ENCODE measurements at places on chromosomes 5 and 9. TPM values are rescaled to one million over a fixed set of nuclear protein-coding genes. Genes with fewer than 3 reads are reported as not detected.

DNA sequence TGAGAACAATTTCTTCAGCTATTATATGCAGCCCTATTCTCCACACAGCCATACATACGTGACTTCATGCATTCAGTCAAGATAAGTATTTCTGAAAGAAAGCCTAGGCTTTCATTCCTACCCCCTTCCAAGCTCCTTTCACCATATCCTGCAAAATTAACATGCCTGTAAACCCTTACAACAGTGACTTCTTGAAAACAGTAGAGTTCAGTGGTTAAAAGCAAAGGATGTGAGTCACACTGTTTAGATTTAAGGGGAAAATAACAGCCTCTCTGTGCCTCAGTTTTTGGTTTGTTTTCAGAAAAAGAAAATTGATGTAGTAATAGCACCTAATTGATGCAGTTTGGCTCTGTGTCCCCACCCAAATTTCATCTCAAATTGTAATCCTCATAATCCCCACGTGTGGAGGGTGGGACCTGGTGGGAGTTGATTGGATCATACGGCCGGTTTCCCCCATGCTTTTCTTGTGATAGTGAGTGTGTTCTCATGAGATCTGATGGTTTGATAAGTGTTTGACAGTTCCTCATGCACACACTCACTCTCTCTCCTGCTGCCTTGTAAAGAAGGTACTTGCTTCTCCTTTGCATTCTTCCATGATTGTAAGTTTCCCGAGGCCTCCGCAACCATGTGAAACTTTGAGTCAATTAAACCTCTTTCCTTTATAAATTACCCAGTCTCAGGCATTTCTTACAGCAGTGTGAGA is 264.8 kb downstream of the CETN3 start:
- no peaks in the 10 kb centered on the region for H3K36me3 ChIP-seq
- no peaks in the 10 kb centered on the region for H3K4me1 ChIP-seq
- no peaks in the 10 kb centered on the region for H3K27me3 ChIP-seq
- DNase-seq = no peak
- H3K27ac ChIP-seq = no peak overlapping the region

DNA sequence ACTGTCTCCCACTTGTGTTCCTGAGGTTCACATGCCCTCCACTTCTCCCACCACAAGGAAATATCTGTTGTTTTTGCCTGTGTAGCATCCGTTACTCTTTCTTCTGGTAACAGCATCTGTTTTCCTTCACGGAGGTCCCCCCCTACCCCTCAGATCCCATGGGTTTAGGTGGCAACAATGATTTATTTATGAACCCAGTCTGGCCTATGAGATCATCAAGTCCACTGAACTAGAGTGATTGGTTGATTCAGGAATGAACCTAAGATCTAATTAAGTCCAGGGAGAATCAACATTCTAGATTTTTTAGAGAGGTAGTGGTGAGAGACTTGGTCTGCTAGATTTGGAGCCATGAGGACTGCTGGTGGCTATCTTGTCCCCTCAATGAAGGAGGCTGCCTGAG is 166.8 kb downstream of the NR3C1 start:
- H3K4me1 ChIP-seq = no peaks in the 10 kb centered on the region
- H3K36me3 ChIP-seq = no peaks in the 10 kb centered on the region
- H3K27me3 ChIP-seq = no peaks in the 10 kb centered on the region
- no peak overlapping the region for H3K4me3 ChIP-seq
- DNase-seq = no peak

- no peak overlapping the region for H3K27ac ChIP-seq
- H3K4me1 ChIP-seq = peaks cover 2% of the 10 kb centered on the region
- no peak overlapping the region for H3K4me3 ChIP-seq
- peaks cover 9% of the 10 kb centered on the region for H3K27me3 ChIP-seq
Observed at GRCh38 chr5:141906972-141907371, 16.7 kb upstream of the DELE1 start.

GRCh38 chr5:138354926-138355378 is 2.5 kb downstream of the KDM3B start:
- H3K27ac ChIP-seq = peak overlapping the region; percentile 91
- H3K4me1 ChIP-seq = peaks cover 49% of the 10 kb centered on the region
- H3K27me3 ChIP-seq = no peaks in the 10 kb centered on the region
- H3K4me3 ChIP-seq = peak overlapping the region; percentile 92

- H3K4me3 ChIP-seq = no peak overlapping the region
- H3K27me3 ChIP-seq = no peaks in the 10 kb centered on the region
- peaks cover 7% of the 10 kb centered on the region for H3K4me1 ChIP-seq
- no peak for DNase-seq
- H3K36me3 ChIP-seq = no peaks in the 10 kb centered on the region
Observed at GRCh38 chr9:34440017-34440416, 18.4 kb downstream of the FAM219A start.

DNA sequence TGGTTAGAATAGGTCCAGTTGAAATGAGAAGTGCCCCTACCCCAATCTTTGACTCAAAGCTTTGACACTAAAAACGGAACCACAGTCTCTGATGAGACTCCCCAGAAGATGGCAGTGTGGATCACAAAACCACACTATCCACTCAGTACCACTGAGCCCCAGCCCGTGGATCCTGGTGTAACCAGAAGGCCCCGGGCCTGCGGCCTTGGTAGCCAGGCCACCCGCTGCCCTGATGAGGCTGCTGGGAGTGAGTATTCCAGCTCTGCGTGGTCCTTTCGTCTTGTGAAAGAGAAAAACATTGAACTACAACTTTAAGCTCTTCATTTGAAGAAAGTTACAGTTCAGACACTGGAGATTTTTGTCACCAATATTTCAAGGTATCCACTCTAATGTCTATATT is 42.2 kb upstream of the FBP1 start:
- H3K27ac ChIP-seq = no peak overlapping the region
- H3K4me3 ChIP-seq = no peak overlapping the region
- H3K4me1 ChIP-seq = no peaks in the 10 kb centered on the region

DNA sequence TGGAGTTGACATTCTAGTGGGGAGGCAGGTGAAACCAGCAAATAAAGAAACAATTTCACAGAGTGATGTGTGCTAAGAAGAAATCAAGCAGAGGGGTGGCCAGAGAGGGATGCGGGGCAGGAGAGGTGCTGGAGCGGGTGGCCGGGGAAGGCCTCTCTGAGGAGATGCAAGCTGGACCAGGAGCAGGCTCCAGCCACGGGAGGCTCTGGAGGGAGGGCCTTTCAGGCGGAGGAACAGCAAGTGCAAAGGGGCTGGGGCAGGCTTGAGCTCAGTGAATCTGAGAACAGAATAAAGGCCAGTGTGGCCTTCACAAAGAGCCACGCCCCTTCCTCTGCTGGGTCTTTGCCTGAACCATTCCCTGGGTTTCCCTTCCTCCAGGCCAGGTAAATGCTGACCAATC is 73.2 kb upstream of the NEURL1B start:
- peaks cover 3% of the 10 kb centered on the region for H3K27me3 ChIP-seq
- H3K36me3 ChIP-seq = no peaks in the 10 kb centered on the region
- no peak overlapping the region for H3K27ac ChIP-seq
- H3K4me3 ChIP-seq = no peak overlapping the region

- H3K27me3 ChIP-seq = no peaks in the 10 kb centered on the region
- H3K27ac ChIP-seq = no peak overlapping the region
- no peaks in the 10 kb centered on the region for H3K4me1 ChIP-seq
- no peak for DNase-seq
- no peak overlapping the region for H3K4me3 ChIP-seq
- no peaks in the 10 kb centered on the region for H3K36me3 ChIP-seq
Observed at GRCh38 chr9:27133817-27134216, 24.8 kb downstream of the TEK start.

DNA sequence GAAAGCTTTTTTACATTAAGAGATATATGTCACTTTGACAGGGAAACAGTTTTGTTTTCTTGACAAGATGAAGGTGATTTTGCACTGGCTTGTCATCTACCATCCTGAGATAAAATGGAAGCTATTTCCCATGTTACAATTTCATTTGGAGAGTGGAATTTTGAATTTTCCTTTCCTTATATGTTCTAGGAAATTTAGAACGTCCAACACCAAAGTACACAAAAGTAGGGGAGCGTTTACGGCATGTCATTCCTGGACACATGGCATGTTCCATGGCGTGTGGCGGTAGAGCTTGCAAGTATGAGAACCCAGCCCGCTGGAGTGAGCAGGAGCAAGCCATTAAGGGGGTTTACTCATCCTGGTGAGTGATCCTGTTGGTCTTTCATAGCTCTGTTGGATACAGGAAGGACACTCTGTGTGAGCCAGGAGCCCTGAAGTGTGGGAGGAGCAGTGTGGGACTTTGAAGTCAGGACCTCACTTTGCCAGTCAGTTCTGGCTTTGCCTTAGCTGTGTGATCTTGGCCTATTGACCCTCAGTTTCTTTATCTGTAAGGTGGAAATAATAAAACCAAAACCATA is 887 bp downstream of the PTPDC1 start:
- no peak overlapping the region for H3K4me3 ChIP-seq
- no peak for DNase-seq
- peaks cover 6% of the 10 kb centered on the region for H3K4me1 ChIP-seq
- H3K36me3 ChIP-seq = no peaks in the 10 kb centered on the region
- H3K27me3 ChIP-seq = no peaks in the 10 kb centered on the region
- H3K27ac ChIP-seq = no peak overlapping the region

- no peak for DNase-seq
- peaks cover 17% of the 10 kb centered on the region for H3K4me1 ChIP-seq
Observed at GRCh38 chr9:87973122-87973521, 1.2 kb downstream of the CDK20 start.

The QRFP gene
- total RNA-seq = not detected
